Hypothalamus (tissue), 51 donors: ENCODE measurements at places on chromosomes 5 and 9.

GRCh38 chr5:119951330-119951934, 322.1 kb downstream of the FAM170A start:
- no peak for DNase-seq

DNA sequence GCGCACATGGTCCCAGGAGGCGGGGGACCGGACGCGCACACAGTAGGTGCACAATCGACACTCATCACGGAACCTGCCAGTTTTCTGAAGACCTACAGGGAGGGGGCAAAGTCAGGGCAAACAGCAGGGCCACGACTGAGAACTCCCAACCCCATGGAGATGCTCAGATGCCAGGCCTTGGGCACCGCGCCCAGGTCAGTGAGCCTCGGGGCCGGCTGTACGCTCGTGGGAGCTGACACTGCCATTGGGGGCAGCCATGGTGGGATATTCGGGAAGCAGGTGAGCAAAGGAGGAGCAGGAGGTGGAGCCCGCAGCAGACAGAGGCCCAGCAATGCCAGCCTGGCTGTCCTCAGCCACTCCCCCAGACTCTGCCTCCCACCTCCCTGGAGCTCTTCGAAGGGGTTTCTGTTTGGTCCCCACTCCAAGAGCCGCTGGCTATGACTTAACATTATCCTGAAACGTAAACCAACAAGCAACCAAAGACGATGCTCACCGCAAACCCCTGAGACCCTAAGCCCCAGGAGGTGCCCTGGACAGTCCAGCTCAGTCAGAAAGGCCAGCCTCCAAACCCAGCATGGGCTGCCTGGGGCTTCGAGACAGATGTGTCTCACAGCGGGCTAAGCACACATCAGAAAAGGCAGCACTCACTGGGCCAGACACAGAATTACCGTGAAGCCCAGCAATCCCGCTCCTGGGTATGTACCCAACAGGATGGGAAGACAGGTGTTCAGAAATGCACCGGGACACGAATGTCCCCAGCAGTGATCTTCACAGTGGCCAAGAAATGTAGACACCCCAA, 78.4 kb downstream of the VAV2 start:
- no peak for DNase-seq

GRCh38 chr5:55146543-55147151, 13.3 kb upstream of the GPX8 start:
- peak; percentile 5 for DNase-seq

GRCh38 chr5:52915176-52915875, 73.8 kb upstream of the ITGA2 start:
- no peak for DNase-seq

GRCh38 chr5:143086908-143087637, 316.4 kb downstream of the NR3C1 start:
- DNase-seq, result no peak

DNA sequence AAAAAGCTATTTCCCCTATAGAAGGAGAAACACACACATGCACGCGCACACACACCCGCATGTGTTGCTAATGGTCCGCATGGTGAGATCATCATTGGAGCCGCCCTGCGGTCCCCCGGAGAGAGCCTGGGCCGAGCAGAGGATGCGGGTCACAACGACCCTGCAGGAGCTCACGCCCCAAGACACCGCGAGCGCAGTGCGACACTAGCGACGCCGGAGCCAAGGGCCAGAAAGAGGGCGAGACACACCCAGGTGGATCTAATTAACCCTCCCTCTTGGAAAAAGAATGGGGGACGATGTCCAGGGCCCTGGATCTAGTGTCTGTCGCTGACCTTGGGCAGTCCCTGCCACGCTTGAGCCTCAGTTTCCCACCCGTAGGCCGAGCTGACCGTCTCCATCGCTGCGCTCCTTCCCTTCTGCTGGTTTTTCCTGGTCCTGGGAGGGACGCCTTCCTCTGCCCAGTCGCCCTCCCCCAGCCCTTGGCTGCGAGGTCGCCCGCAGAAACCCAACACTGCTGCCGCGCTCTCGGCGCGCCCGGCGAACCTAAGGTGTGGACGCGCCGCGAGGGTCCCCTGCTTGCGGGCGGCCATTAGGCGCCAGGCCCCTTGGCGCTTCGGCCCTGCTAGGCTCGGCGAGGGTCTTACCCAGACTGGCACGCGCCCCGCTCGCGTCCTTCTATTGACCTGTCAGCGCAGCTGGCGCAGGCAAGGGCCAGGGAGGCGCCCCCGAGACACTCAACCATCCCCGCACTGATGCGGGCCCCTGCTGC, 47.5 kb upstream of the RNF20 start:
- DNase-seq, result peak; percentile 64

DNA sequence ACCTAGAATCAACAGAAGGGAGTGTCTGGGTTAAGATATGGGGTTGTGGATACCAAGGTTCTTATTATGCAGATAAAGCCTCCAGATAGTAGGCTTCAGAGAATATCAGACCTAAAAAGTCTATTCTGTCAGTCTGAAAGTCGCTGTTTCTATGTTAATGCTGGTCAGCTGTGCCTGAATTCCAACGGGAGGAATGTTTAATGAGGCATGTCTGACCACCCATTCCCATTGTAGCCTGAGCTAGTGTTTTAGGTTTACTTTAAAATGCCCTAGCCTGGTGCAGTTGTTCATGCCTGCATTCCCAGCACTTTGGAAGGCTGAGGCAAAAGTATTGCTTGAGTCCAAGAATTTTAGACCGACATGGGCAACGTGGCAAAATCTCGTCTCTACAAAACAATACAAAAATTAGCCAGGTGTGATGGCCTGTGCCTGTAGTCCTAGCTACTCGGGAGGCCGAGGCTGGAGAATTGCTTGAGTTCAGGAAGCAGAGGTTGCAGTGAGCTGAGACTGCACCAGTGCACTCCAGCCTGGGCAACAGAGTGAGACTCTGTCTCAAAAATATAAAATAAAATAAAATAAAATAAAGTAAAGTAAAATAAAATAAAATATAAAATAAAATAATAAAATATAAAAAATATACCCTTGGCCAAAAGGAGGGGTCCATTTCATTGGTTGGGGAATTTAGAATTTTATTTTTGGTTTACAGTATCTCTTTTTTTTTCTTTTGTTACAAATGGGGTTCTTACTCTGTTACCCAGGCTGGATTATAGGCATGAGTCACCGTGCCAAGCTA, 7.8 kb upstream of the SOX30 start:
- DNase-seq, result no peak

DNA sequence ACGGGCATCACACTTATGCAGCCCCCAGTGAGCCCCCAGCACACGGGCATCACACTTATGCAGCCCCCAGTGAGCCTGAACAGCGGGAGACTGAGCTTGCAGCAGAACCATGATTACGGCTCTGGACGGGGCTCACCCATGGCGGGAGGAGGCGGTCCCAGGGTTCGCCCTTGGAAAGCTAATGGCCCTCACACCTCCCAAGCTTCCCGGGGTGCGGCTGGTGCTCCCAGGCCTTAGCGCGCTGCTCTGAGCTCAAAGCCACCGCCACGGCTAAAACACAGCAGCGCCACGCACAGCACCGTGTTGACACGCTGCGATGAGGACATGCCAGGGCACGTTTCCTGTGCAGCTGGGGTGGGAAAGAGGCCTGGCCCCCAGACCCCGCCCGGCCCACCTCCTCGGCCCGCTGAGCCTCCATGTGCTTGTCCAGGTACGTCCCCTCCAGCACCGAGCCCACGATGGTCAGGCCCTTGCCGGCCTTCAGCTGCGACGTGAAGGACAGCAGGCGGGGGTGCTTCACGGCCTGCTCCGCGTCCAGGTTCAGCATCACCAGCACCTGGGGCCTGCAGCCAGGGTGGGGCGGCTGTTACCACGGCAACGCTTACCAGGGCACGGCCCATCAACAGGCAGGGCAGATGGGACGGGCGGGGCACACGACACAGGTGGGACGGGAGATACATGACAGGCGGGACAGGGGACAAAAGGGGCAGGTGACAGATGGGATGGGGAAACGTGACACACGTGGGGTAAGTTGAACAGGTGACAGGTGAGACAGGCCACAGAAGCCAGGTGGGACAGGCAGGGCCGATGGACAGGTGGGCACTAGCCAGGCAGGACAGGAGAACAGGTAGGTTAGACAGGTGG, 38.4 kb downstream of the SLC12A7 start:
- no peak for DNase-seq

DNA sequence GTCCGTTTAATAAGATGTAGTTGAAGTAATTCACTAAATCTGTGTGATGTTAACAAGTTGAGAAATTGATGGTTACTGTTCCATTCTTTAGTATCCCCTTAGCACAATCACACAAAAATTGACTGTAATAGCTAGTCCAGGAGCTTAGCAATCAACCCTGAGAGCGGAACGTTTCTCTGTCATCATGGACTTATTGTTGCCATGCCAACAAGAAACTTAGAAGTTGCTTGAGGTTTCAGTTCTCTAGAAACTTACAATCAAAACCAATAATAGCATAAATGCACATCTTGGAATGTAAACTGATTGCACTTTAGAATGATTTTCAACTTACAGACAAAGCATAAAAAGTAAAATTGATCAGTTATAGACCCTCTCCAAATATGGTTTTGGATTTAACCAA, 125.4 kb upstream of the ANKH start:
- DNase-seq, result no peak

GRCh38 chr5:172791726-172792445, 20.9 kb upstream of the DUSP1 start:
- no peak for DNase-seq

DNA sequence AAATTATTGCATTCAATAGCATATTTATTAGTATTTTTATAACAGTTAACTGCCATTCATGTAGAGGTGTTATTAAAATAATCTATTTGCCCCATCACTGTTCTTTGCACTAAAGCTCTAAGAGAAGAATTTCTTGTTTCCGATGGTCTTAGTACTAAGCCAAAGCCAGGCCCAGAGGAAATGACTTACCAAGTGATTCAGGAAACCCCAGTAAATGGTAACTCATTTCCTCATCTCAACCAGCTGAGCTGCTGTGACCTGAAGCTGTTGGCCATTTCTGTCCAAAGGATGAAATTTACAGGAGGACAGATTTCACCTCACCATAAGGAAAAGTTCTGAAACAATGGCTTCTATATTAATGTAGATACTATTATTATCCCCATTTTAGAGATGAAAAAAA, 117.0 kb downstream of the PIK3R1 start:
- DNase-seq, result no peak

GRCh38 chr9:89929315-89929672, 324.5 kb downstream of the GADD45G start:
- no peak for DNase-seq

GRCh38 chr5:31161781-31162181, 31.7 kb upstream of the CDH6 start:
- DNase-seq, result no peak

GRCh38 chr5:32842813-32843530, 131.9 kb downstream of the NPR3 start:
- DNase-seq, result no peak
